ENCODE measurements at places on chromosomes 7 and 10. TPM values are rescaled to one million over a fixed set of nuclear protein-coding genes. Genes with fewer than 3 reads are reported as not detected.

The MSMB gene
- not detected for polyA plus RNA-seq

The GIMAP6 gene
- polyA plus RNA-seq, result 13.1 TPM

The GALNT17 gene
- polyA plus RNA-seq, result 3.1 TPM

The PTER gene
- 20.4 TPM for polyA plus RNA-seq

The RELN gene
- 8.3 TPM for polyA plus RNA-seq

The TMEM196 gene
- not detected for polyA plus RNA-seq

The SNX10 gene
- 20.3 TPM for polyA plus RNA-seq

The TRIM74 gene
- polyA plus RNA-seq, result 3.5 TPM

The OPN4 gene
- not detected for polyA plus RNA-seq

The GIMAP1 gene
- 2.8 TPM for polyA plus RNA-seq

The FAM171A1 gene
- polyA plus RNA-seq, result 100 TPM
